ENCODE measurements at places on chromosomes 16 and 17.

DNA sequence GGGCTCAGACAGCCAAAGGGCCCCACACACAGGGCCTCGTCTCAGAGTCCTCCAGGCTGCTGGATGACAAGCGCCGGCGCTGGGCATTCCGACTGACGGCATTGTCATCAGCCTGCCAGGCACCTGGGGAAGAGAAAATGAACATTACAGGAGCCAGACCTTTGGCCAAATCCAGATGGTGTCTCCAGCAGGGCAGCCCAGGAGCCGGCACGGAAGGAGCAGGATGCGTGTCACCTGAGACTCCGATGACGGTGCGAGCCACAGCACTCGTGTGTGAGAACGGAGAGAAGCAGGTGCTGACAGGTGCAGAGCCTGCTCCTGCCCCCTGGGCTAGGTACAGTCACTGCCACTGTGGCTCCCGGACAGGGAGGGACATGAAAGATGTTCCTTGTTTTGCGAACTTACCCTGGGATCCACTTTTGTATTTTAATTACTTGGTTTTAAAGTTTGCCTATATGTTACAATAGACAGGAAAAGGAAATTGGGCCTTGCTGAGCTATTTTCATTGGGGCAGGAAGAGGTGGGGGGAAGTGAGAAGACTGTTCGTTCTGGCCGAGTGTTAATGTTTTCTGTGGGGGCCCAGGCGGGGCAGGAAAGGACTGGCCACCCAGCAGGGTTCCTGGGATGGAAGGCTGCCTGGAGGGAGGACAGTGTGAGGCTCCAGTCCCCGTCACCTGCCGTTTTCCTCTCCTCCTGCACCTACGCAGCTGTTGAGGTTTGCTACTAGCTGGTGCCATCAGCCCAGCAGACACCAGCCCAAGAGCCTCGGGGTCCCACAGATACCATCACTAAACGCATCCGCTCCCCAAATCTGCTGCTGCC is 4.4 kb upstream of the FOXJ1 start:
- DNase-seq: peak; percentile 5

GRCh38 chr17:58513965-58514769 is at the start of gene MTMR4:
TSS of gene MTMR4 (minus strand) at chr17:58514638. CDS start at chr17:58514407, 231 bp downstream.
- peak; percentile 32 for DNase-seq

GRCh38 chr17:77749321-77749751 is 209.2 kb upstream of the TNRC6C start:
- no peak for DNase-seq

DNA sequence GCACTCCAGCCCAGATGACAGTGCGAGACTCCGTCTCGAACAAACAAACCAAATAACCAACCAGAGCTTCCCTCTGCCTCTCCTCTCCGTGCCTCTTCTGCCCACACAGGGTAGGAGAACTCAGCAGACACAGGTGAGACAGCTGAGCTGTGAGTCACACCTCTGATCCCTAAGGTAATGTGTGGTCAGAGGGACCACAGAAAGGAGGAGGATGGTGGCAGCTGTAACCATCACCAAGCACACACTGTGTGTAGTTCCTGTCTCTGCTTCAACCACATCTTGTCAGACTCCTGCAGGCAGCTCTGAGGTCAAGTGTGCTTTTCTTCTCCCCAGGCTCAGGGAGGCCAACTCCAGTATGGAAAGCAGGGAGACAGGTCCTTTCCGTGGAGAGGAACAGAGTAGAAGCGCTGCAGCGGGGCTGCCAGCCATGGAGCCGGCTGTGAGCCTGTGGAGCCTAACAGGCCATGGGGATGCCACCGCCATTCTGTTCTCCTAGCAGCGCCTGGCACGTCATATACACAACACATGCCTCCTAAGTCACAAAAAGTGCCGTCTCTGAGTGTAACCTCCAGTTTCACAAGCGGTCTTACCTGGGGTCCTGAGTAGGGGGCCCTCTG is 7.1 kb downstream of the NUDT16L1 start:
- no peak for DNase-seq

DNA sequence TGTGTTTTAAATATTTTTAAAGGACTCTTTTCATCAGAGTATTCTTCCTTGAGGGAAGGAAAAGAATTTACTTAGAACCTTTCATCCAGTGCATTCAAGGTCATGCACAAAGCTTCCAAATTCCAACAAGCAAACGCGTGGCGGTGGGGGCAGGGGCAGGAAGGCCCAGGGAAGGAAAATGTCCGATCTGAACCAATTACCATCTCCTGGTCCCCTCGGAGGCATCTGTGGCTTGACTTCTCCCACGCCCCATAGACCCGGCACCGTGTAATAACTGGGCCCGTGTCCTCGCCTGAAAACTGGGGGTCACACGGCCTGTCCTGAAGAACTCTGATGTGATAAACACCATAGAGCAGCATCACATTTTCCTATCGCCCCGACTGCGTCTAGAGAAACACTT is 18.3 kb downstream of the MEAK7 start:
- DNase-seq: no peak

DNA sequence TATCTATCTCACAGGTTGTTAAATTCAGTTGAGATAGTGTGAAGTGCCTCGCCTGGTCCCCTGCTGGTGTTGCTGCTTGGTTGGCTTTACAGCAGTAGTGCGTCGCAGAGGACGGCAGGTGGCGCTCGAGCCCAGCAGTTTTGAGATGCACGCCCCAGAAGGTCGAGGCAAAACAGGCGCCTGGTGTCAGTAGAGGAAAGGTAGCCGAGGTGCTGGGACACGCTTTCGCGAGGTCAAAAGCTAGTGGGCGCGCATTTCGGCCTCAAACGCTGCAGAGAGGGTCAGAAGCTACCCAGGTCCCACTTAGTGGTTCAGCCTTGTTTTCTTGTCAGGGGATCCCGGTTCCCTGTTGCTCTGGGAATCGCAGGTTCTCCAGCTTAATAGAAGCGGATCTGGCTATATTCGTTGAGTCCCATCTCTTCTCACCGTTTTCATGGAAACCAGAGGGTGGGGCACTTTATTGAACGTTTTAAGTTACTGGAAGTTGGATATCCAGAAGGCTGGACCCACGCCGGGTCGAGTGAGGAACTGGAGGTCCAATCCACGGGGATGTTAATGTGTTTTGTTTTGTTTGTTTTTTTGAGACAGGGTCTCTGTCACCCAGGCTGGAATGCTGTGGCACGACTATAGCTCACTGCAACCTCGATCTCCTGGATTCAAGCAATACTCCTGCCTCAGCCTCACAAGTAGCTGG is 10.3 kb upstream of the ZFP90 start:
- DNase-seq: peak; percentile 41

- peak; percentile 16 for DNase-seq
Measured at GRCh38 chr17:72515291-72516065, 394.7 kb downstream of the SOX9 start.

DNA sequence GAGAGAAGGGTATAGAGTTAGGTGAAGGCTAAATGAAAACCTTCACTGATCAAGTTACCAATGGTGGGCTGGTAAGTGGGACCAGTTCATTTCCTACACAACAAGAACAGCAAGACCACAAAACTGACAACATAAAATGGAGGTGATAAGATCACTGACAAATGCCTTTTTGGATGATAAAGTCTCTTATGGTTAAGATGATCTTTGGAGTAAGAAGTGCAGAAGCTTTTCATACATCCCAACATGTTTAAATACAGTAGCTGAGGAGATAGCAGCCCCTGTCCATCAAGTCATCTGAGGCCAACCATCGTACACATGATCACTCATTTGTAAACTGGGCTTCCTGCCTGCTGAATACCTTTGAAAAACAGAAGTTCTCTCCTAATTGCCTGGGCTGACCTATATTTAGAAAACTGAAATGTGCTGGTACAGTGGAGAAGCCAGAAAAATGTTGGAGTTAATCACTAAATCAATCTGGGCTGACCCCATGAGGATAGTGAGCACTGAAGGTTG is 259.0 kb upstream of the ZFHX3 start:
- DNase-seq: no peak

DNA sequence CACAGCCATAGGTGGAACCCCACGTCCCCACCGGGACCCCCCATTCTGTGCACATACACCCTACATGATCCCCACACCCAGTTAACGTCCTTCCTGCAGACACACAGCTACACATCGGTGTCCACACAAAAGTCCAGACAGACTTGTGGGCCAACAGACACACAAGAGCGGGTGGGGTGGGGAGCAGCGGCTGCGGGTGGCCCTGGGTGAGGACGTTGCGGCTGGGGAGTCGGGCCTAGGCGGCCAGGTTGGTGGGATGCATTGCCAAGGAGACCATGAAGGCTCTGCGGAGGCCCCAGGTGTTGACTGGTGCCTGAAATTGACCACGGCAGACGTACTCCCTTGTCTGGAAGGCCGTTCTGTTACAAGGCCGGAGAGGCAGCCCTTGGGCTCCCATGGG is 8.7 kb upstream of the DPEP1 start:
- DNase-seq: no peak

GRCh38 chr16:85481206-85481605 is 131.9 kb upstream of the GSE1 start:
- DNase-seq: no peak

- no peak for DNase-seq
Measured at GRCh38 chr17:6358131-6358530, 76.8 kb downstream of the AIPL1 start.

- peak; percentile 64 for DNase-seq
Measured at GRCh38 chr16:4936991-4937781, at the start of gene PPL. TSS of gene PPL (minus strand) at chr16:4937148. CDS start at chr16:4937045, 103 bp downstream.

- DNase-seq: no peak
Measured at GRCh38 chr17:37813751-37814150, 68.9 kb upstream of the HNF1B start.

GRCh38 chr16:71276589-71277334 is 12.4 kb downstream of the CMTR2 start:
- no peak for DNase-seq

GRCh38 chr17:29930409-29931010 is 482 bp upstream of the SSH2 start:
- DNase-seq: peak; percentile 30

DNA sequence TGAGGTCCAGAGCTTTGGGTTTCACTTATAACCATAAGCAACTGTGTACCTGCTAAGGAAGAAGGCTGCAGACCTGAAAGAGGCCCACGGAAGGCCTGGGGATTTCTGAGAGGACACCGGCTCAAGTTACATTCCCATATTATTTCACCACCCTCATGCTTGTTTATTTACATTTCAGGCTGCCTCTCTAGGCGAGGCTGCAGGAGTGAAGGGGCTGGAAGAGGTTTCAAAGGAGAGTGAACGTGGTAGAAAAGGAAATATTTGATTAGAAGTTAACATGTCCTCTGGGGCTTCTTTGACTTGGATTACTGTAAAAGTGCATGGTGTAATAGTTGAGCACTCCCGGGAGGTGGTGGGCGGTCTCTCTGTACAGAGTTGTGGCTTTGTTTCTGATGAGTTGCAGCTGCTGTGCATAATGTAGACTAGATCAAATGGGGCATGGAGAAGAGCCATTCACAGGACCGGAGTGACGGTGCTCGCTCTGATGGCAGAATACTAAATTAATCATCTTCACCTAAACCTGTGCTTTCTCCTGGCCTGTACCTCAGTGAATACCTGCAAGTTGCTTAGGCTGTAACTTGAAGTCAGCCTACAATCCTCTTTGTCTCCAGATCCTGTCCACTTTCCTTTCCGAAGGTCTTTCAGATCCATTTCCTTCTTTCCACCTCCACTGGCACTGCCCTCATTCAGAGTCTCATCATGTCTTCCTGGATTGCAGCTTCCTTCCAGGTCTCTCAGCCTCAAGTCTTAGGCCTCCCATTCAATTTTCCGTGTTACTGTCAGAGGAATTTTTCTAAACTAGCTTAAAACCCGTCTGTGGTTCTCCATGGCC is 1.9 kb upstream of the CPD start:
- DNase-seq: peak; percentile 99

DNA sequence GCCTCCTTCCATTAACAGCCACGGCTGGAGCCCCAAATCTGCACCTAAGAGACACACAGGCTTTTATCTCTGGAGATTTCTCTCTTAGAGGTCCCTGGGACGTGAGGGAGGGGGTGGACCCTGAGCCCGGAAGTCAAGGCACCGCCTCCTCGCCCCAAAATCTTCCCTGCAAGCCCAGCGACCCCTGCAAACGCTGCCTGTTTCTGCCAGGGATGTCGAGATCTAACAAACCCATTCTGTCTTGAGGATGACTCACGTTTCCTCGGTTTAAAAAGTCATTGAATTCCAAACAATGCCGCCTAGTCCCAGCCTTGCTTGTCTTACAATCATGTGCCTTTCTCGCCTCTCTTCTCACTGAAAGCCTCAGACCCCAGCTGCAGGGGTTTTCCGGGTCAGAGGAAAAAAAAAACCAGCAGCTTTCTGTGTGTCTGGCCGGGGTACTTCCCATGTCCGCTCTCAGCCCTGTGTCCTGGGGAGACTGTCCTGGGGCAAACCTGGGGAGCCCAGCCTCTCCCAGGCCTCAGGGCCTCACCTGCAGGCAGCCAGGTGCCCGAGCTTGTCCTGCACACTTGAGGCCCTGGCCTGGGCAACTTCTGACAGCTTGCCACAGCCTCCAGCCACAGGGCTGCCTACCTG is 15.4 kb downstream of the ARL2BP start:
- no peak for DNase-seq

- no peak for DNase-seq
Measured at GRCh38 chr16:85249418-85250146, 137.3 kb upstream of the CIBAR2 start.

- DNase-seq: no peak
Measured at GRCh38 chr17:13558588-13558987, 43.1 kb downstream of the HS3ST3A1 start.

DNA sequence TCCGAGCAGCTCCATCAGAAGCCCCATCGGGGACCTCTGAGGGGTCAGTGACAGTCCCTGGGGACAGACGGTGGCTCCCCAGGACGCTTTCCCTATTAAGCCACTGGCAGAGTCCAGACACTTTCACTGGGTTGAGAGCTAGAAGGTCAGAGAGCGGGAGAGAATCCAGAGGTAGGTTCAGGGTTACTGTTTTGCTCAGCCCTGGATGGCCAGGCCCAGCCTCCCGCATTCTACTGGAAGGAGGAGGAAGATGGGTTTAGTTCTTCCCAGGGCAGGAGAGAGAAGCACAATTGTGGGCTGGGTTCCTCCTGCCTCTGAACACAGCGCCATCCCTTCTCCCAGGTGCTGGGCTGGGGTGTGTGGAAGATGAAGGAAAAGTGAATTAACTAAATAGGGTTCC is 452.8 kb downstream of the SLC39A11 start:
- DNase-seq: no peak

- DNase-seq: no peak
Measured at GRCh38 chr16:23962001-23962400, 126.2 kb downstream of the PRKCB start.

DNA sequence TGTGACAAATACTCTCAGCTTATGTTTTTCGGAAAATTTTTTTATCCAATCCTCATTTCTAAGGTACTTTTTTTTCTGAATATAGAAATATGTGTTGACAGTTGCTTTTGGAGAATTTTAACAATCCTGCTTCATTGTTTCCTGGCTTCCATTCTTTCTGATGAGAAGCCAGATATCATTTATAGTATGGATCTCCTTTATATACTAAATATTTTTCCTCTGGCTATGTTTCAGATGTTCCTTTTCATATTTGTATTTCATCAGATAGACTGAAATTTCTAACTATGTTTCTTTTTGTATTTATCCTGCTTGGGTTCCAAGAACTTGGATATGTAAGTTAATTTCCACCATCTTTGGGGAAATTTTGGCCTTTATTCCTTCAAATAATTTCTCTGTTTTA is 138.9 kb upstream of the CDH11 start:
- no peak for DNase-seq

GRCh38 chr16:12321311-12321842 is 344.8 kb downstream of the SNX29 start:
- peak; percentile 83 for DNase-seq

- no peak for DNase-seq
Measured at GRCh38 chr17:78556812-78557211, 20.4 kb downstream of the DNAH17 start.
